ENCODE measurements at places on chromosomes 4 and X. TPM values are rescaled to one million over a fixed set of nuclear protein-coding genes. Genes with fewer than 3 reads are reported as not detected.

The CXCL3 gene
- total RNA-seq: 0.88 TPM

The CAPN6 gene
- total RNA-seq: 0.18 TPM

The ATP6AP2 gene
- total RNA-seq: 58.8 TPM

The TBC1D9 gene
- total RNA-seq: 15.6 TPM
